ENCODE measurements at places on chromosomes 7 and 10.

DNA sequence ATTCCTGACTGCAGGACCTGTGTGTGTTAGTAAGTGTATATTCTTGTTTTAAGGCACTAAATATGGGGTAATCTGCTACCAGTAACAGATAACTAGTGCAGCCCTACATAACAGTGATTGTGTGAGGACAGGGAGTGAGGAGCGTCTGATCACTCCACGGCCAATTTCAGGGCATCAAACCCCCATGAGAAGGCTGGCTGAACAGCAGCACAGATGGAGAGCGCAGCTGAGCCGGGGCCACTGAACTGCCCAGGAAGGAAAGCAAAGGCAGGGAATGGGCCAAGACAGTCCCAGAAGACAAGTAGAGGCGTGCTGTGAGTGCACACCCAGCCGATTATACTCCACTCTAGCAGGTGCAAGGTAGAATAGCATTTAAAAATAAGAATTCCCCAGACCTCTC, 157.1 kb upstream of the CHST15 start:
- H3K27ac ChIP-seq: no peak overlapping the region
- H3K4me1 ChIP-seq: peaks cover 8% of the 10 kb centered on the region
- H3K4me3 ChIP-seq: no peak overlapping the region
- H3K27me3 ChIP-seq: no peaks in the 10 kb centered on the region
- no peak for DNase-seq

DNA sequence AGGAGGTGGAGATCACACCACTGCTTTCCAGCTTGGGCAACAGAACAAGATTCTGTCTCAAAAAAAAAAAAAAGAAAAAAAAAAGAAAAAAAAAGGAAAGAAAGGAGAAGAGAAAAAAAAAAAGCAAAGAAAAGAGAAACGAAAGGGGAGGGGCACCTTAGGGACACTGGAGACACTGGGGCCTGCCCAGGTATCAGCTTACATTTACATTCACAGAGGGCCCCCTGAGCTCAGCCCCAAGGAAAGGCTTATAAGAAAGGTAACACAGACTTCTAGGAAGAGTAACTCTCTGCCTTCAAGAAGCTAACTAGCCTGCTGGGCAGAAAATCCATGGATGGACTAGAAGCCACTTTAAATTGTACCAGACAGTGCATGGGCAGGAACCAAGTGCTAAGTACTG, 108.8 kb downstream of the NPY start:
- no peaks in the 10 kb centered on the region for H3K36me3 ChIP-seq
- no peak overlapping the region for H3K4me3 ChIP-seq
- H3K4me1 ChIP-seq: peaks cover 10% of the 10 kb centered on the region
- no peak overlapping the region for H3K27ac ChIP-seq

DNA sequence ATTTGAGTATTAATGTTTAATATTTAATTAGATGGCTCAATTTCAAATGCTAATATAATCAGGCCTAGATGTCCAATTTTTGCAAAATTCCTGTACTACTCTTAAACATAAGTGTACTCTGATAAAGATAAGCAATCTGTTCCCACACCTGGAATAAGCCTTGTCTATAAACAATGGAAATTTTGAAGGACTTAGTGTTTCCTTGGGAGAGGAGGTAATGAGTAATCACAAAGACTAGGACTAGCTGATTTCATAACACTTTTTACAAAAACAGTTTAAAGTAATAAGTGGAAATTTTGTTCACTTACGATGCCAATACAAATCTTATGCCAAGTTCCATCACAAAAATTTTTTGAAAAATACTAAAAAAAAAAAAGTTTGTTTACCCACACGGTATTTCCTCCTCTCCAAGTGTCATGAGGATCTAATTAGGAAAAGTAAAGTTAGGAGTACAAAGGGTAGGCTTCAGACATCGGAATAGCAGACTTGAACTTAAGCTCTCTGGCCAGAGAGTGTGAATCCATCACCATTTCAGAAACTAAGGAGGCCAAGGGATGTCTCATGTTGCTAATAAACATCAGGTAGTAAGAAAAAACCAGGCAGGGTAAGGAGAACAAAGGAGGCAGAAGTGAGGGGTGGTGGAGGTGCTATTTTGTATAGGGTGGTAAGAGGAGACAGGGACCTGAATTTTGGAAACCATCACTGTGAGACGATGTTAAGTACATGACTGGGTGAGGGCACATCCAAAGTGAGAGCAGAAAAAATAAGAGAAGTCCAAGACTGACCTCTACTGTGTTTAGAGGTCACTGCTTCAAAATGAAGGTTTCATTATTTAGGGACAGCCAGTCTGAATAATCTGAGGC, 61.3 kb downstream of the RAPGEF5 start:
- peaks cover 4% of the 10 kb centered on the region for H3K4me1 ChIP-seq
- H3K27ac ChIP-seq: no peak overlapping the region
- no peaks in the 10 kb centered on the region for H3K36me3 ChIP-seq
- no peak for DNase-seq

DNA sequence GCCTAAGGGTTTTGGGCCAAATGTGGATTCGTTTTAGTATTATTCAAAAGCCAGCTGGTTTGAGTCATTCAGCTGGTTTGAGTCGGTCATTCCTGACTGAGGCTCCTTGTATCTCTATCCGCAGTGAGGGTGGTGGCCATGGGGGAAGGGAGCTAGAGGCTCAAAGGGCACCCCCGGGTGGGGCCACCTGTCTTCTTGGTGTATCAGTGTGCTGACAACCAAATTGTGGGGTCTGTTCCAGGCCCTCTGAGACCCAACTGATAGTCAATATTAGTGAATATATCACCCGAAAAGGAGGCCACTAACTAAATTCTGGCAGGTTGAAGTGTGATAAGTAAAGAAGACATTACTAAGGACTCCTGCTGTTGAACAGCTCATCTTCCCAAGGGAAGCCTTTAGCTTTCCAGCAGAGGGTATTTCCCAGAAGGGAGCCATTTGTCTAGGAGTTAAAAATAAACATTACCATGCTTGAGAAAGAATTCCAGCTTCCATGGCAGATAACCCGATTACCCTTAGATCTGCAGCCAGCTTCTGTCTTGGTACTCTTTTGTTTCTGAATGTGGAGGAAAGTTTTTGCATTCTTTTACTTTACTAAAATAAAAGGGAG, 29.9 kb upstream of the DDX50 start:
- H3K4me3 ChIP-seq: no peak overlapping the region
- H3K4me1 ChIP-seq: peaks cover 33% of the 10 kb centered on the region
- H3K36me3 ChIP-seq: no peaks in the 10 kb centered on the region
- peak; percentile 38 for DNase-seq
- no peaks in the 10 kb centered on the region for H3K27me3 ChIP-seq
- H3K27ac ChIP-seq: peak overlapping the region; percentile 82

GRCh38 chr10:117364110-117364960, 10.9 kb downstream of the PDZD8 start:
- DNase-seq: no peak
- peaks cover 13% of the 10 kb centered on the region for H3K4me1 ChIP-seq
- H3K36me3 ChIP-seq: no peaks in the 10 kb centered on the region
- H3K4me3 ChIP-seq: no peak overlapping the region
- H3K27ac ChIP-seq: no peak overlapping the region
- H3K27me3 ChIP-seq: no peaks in the 10 kb centered on the region

GRCh38 chr10:10020945-10021344, 996.7 kb upstream of the CELF2 start:
- no peaks in the 10 kb centered on the region for H3K36me3 ChIP-seq
- no peaks in the 10 kb centered on the region for H3K4me1 ChIP-seq
- H3K27ac ChIP-seq: no peak overlapping the region
- no peaks in the 10 kb centered on the region for H3K27me3 ChIP-seq
- no peak for DNase-seq

DNA sequence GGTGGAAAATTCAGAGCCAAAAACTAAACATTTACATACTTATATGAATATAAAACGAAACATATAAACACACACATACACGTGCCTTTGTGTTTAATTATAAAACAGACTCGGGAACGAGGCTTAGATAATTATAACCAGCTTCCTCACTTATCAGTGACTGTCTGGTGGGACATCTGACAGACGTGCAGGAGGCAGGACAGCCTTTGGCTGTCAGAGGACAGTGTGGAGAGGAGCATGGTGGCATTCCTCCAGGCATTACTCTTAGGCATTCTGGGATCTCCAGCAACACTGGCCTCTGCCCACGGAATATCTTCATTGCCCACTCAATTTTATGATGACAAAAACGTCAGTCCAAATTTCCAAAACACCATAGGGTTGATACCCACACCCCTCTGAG, 262.2 kb upstream of the NFE2L3 start:
- no peaks in the 10 kb centered on the region for H3K27me3 ChIP-seq
- H3K27ac ChIP-seq: no peak overlapping the region
- no peak overlapping the region for H3K4me3 ChIP-seq
- no peaks in the 10 kb centered on the region for H3K4me1 ChIP-seq

- no peak overlapping the region for H3K4me3 ChIP-seq
- H3K27ac ChIP-seq: no peak overlapping the region
- no peak for DNase-seq
- no peaks in the 10 kb centered on the region for H3K36me3 ChIP-seq
- no peaks in the 10 kb centered on the region for H3K4me1 ChIP-seq
Observed at GRCh38 chr10:105803206-105803605, 1162.1 kb downstream of the SORCS3 start.

DNA sequence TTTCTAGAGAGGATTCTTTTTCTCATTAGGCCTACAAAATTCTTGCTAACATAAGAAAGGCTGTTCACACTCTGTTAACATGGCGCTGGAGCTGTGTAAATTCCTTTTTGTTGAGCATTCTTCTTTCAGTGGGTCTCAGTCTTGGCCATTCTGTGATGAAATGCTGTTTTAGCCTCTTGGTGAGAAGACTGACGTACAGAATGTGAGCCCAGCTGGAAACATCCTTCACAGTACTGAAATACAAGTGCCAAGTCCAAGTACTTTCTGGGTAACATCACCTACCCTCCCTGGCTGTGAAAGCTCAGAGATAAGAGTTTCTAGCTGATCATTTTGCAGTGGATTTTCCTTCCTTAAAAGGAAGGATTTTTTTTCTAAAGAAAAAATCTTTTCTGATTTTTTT, 231.8 kb downstream of the AHR start:
- H3K27me3 ChIP-seq: no peaks in the 10 kb centered on the region
- H3K27ac ChIP-seq: no peak overlapping the region
- no peaks in the 10 kb centered on the region for H3K4me1 ChIP-seq
- DNase-seq: no peak

DNA sequence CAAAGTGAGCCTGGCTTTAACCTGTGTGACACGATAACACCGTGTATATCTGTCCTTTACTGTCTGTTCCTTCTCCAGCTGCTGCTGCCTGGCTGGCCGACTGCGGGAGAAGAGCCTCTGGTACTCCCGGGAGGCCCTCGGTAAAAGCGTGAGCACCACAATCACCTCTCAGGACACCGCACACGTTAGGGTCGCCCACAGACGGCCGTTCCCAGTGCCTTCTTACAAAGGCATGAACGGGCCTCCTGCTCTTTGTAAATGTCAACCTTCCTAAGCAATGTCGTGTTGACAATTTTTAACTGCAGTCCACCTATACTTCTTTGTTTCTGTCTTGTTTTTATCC, 177.6 kb downstream of the DIP2C start:
- H3K36me3 ChIP-seq: no peaks in the 10 kb centered on the region
- no peaks in the 10 kb centered on the region for H3K27me3 ChIP-seq
- no peak overlapping the region for H3K27ac ChIP-seq
- no peak for DNase-seq
- no peak overlapping the region for H3K4me3 ChIP-seq

DNA sequence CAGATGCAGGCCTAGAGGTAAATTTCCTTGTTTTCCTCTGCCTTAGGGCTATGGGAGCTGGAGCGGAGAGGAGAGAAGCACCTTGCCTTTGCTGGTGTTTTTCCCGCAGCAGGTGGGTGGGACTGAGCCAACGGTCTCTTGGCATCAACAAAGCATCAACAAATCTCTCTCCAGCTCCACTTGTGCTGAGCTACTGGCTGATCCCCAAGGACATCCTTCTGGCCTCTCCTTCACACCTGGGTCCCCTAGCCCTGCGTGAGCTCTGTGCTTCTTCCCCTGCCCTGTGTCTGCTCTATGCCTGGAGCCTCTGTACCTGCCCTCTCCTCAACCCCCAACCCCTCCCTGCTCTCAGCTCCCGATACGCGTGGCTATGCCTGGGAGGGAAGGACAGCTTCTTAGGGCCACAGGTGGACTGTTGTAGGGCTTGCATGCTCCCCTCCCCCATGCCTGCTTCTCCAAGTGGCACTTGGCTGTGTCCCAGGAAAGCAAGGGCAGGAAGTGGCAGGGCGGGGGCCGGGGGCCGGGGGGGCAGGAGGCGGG, 3.2 kb upstream of the CLDN4 start:
- H3K4me3 ChIP-seq: no peak overlapping the region
- H3K36me3 ChIP-seq: no peaks in the 10 kb centered on the region

- peaks cover 18% of the 10 kb centered on the region for H3K4me1 ChIP-seq
- no peak for DNase-seq
- H3K27me3 ChIP-seq: no peaks in the 10 kb centered on the region
- H3K4me3 ChIP-seq: no peak overlapping the region
- no peak overlapping the region for H3K27ac ChIP-seq
- peaks cover 20% of the 10 kb centered on the region for H3K36me3 ChIP-seq
Observed at GRCh38 chr7:2645274-2645868, 13.6 kb downstream of the TTYH3 start.

- no peaks in the 10 kb centered on the region for H3K36me3 ChIP-seq
- H3K4me1 ChIP-seq: no peaks in the 10 kb centered on the region
- DNase-seq: no peak
- H3K27me3 ChIP-seq: no peaks in the 10 kb centered on the region
Observed at GRCh38 chr7:14438366-14438765, 448.9 kb upstream of the ETV1 start.
